IMR-90 (cell line): ENCODE measurements at places on chromosomes 7 and 10. TPM values are rescaled to one million over a fixed set of nuclear protein-coding genes. Genes with fewer than 3 reads are reported as not detected.

GRCh38 chr7:105672801-105673200 is 91.5 kb upstream of the EFCAB10 start:
- DNase-seq, result no peak

DNA sequence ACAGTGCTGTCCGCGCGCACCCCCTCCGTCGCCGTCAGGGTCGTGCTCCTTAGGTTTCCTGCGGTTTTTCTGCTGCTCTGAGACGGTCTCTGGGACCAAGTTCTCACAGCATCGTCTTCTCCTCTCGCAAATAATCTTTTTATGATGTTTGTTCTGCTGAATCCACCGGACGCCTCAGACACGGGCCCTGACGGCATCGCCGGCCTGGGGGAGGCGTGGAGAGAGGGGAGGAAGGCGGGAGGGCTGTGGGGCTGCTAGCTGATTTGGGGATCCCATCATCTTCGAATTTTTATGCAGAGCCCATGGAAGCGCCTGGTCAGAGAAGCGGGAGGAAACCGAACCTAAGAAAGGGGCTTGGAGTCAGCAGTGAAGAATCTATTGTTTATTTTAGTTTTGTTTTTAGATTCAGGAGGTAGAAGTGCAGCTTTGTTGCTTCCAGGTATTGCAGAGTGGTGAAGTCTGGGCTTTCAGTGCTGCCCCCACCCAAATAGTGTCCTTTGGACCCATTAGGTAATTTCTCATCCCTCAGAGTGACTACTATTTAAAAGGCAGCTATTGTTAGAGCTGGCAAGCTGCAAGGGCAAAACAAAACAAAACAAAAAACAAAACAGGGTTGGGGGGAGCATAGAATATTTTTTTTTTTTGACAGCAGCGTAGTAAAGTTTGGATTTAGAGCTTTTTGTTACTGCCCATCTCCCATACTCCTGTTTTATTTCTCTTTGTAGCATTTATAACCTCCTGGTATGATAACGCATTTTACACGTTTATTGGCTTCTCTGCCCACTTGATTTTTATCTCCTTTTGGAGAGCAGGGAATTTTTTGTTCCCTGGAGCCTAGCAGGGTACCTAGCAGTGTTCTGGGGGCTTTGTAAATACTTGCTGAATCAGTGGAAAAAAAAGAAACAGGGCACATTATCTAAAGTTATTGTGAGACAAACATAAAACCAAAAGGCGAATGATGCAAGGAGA is 92.6 kb downstream of the SPAG6 start:
- DNase-seq, result peak; percentile 19

GRCh38 chr10:17747883-17748550 is 4.0 kb upstream of the TMEM236 start:
- DNase-seq, result peak; percentile 15

- DNase-seq, result no peak
These were observed 116.0 kb upstream of the ANKRD1 start for GRCh38 chr10:91036807-91037411.

GRCh38 chr10:124035928-124036558 is 57.4 kb downstream of the CHST15 start:
- no peak for DNase-seq

DNA sequence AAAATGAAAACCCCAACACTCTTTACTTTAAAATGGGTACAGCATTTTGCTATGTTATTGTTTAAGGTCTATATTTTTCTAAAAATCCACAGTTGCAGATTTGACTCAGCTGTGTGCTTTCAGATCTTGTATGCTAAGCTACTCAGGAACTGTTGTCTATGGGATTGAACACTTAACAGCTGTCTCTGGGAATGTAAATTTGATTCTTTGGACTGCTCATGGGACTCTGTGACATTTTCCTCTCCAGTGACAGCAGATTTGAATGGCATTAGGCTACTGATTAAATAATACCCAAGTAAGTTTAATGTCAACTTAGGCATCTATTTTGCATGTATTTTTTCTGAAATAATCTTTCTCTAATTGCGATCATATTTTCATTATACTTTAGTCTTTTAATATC is 1.7 kb upstream of the CD36 start:
- no peak for DNase-seq

- DNase-seq, result no peak
These were observed 6.4 kb downstream of the DNAJB9 start for GRCh38 chr7:108576116-108576515.

GRCh38 chr10:116811691-116812090 is 37.6 kb upstream of the ENO4 start:
- no peak for DNase-seq

GRCh38 chr7:124033095-124033806 is 384 bp upstream of the TMEM229A start:
- no peak for DNase-seq

GRCh38 chr10:114499630-114500190 is 95.4 kb upstream of the AFAP1L2 start:
- no peak for DNase-seq

- DNase-seq, result no peak
These were observed 62.8 kb upstream of the MYL10 start for GRCh38 chr7:101691822-101692384.

GRCh38 chr7:97982647-97983046 is 7.3 kb downstream of the OCM2 start:
- DNase-seq, result no peak

GRCh38 chr7:113491305-113491704 is 373.0 kb upstream of the SMIM30 start:
- DNase-seq, result no peak

- no peak for DNase-seq
These were observed 20.4 kb downstream of the PHTF2 start for GRCh38 chr7:77819021-77819420.

DNA sequence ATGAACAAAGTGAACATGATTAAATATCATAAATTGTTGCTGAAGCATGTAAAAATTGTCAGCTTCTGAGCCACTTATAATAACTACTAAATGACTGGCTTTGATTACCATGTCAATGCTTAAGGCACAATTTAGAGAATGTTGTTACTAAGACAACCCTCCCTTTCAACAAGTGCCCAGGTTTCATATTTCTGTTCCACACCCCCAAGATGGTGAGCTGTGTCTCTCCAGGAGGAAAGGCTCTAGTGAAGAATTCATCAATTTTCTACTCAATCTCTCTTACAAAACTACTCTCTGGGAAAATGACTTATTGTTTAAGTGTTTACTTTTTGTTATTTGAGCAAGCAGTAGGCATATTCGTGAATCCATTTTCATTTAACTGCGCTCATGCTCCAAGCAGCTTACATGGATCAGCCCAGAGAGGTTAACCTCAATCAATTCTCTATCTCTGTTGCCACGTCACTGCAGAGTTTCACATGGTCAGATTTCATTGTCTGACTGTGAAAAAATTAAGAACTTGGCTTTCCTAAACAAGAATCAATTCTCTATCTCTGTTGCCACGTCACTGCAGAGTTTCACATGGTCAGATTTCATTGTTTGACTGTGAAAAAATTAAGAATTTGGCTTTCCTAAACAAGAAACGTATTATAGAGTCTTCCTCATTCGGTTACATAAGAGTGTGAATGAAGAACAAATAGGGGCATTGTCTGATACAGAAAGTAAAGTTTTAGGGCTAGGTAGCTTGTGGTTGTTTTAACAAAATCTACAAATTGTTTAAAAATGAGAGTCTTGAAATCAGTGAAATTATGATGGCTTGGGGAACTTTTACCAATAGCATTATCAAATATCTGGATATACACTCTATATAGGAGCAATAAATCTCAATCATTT is 49.7 kb downstream of the CCDC71L start:
- peak; percentile 33 for DNase-seq

DNA sequence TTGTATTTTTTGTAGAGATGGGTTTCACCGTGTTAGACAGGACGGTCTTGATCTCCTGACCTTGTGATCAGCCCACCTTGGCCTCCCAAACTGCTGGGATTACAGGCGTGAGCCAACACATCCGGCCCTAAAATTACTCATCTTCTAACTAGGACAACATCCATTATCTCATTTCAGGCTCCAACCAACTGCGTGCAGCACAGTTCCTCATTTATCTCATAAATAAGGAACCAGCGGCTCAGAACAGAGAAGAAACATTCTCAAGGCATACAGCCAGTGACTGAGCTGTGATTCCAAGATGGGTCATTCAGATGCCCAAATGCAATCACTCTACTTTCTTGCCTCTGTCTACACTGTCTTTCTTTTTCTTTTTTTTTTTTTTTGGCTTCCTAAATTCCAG is 356.1 kb downstream of the ELMO1 start:
- DNase-seq, result no peak

DNA sequence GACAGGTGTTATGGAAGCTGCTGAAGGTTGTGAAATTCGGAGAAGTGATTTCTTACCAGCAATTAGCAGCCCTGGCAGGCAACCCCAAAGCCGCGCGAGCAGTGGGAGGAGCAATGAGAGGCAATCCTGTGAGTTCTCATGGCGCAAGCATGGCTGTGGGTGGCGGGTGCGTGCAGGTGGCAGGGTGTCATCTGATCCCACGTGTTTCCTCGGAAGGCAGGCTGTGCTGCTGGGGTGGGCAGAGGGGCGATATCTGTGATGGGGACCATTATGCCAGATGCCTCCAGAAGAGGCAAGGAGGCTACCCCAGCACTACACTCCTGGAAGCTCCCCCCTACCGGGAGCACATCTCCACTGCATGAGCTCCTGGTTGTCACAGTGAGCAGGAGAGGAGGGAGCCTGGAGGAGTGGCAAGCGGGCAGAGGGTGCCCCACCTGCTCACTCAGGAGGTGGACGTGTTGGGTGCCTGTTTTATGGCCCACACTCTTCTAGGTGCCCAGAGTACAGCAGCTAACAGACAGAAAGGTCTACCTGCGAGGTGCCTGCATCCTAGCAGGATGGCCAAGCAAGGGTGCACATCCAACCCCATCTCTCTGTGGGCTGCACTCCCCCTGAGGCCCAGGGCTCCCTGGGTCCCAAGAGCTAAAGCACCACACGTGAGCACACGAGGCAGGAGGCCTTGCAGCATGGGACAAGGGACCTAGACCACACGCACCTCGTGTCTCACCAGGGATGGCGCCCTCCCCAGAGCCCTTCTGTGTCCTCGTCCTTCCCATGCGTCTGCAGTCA is 204.7 kb downstream of the EBF3 start:
- no peak for DNase-seq

- DNase-seq, result no peak
These were observed 189.3 kb downstream of the POLR1F start for GRCh38 chr7:19519443-19520021.

DNA sequence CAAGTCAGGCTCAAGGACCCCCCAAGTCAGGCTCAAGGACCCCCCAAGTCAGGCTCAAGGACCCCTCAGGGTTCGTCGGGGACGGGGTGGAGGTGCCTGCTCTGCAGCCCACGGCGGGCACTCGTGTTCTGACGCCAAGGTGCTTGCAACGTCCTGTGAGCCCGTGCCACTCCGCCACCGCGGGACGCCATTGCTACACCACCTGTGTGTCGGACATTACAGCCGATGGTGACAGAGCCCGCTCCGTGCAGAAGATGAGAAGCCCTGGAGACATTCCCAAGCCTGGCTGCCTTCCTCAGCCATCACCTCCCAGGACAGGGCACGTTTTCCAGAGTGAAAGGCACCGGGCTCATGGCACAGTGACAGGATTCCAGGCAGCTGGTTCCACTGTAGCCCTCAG is 97.7 kb upstream of the DNAAF5 start:
- no peak for DNase-seq

ARID5B gene
- 125 and 140 TPM in 2 replicates for total RNA-seq

PDE6C gene
- not detected in 2 replicates for total RNA-seq

TUBAL3 gene
- not detected in 2 replicates for total RNA-seq

SCIN gene
- total RNA-seq, result under 0.01 TPM in 1 of 2 replicates, not detected in the other

IKZF5 gene
- total RNA-seq, result 2.9 and 4.2 TPM in 2 replicates
